Left renal pelvis (tissue), 4 donors: ENCODE measurements at places on chromosomes 7 and 10.

GRCh38 chr7:69935107-69935506 lies 336.8 kb downstream of the AUTS2 start:
- DNase-seq = no peak

- DNase-seq = no peak
These were observed 103.6 kb downstream of the ELMO1 start for GRCh38 chr7:37344886-37345579.

DNA sequence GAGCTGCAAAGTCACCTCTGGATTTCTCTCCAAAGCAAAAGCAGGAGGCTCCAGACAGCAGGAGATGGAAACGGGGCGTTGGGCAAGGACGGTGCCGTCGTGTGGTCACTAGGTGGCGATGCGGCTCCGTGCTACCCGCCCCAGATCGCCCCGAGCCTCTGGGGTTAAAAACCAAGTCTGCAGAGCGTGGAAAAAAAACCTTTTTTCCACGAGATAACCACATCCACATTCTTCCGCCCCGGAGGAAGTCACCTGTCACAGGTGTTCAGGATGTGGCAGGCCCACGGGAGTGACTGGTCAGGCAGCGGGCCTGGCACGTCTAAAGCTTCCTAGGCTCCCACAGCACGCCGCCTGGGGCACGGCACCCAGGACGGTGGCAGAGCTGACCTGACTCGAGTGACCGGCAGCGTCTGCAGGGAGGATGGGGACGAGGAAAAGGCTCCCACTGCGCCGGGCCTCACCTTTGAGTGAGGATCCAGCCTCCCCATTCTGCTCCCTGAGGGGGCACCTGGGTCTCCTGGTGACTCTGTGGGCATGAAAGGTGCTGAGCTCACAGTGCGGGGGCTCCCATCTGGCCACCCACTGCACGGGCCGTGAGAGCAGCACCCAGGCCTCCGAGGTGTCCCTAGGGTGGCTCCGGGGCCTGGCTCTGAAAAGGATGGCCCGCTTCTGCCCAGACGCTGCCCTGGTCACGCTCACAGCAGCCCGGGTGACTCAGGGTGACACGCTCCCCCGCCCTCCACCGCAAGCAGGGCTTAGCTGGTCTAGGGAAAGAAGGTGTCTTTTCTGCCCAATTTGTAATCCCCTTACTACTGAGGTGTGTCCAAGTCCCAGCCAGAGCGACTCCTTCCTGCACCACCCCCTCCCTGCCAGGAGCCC lies 71.3 kb upstream of the TNRC18 start:
- no peak for DNase-seq

DNA sequence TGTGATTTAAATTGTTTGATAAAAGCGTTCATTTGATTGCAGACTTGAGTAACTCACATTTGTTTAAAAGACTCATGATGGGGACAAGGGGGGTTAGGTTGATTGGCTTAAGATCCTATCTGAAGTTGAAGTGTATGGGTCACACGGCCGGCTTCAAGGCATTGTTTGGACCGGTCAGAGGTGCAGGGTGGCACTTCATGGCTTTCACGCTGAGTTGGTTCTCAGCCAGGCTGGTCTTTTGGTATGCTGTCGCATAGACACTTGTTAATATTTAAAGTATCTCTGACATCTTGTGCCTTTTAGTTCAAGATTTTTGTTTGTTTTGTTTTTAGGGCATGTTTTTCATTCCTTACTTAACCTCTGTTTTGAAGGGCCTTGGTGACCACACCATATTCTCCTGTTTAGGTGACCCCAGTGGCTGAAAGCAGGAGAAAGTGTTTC lies 58.1 kb downstream of the CCNY start:
- no peak for DNase-seq

DNA sequence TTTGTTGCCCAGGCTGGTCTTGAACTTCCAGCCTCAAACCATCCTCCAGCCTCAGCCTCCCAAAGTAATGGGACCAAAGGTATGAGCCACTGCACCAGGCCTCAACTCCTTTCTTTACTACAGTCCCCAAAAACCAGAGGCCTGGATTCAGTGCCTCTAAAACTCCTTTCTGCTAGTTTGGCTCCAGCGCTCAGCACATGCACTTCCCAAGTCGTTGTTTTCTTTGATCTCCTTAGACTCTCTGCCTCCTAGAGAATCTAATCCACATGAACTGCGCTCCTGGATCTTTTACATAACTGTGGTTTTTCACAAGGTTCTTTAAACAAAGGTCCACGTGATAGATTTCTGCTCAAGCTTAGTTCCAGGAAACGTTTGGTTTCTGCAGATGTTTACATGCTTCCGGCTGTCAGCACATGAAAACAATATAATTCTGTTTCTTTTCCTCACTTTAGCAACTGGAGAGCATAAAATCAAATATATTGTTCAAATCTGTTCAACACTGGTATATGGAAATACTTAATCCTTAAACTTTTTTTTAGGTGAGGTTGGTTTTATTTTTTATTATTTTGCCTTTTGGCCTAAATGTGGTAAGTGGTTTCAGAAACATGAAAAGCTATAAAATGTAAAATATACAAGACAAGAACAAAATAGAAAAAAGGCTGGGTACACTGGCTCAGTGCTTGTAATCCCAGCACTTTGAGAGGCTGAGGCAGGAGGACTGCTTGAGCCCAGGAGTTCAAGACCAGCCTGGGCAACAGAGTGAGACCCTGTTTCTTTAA lies 270.5 kb upstream of the MKLN1 start:
- DNase-seq = no peak

DNA sequence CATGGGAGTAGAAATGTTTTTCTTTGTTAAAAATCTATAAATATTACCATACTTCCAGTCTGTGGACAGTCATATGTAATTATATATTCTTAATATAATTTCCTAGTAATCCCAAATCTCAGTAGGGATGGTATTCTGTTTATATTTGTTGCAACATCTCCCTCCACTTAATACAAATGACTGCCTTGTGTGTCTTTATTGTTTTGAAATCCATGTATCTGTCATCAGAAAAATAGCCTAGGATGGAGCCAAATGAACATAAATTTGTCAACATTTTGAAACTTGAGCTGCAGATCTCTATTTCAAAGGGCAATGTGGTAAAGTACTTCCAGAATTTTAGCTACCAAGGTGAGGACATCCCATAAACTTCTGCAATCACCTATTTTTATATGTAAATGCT lies 290.7 kb downstream of the TSPAN12 start:
- no peak for DNase-seq

GRCh38 chr7:50661345-50662040 lies 96.3 kb upstream of the DDC start:
- no peak for DNase-seq

DNA sequence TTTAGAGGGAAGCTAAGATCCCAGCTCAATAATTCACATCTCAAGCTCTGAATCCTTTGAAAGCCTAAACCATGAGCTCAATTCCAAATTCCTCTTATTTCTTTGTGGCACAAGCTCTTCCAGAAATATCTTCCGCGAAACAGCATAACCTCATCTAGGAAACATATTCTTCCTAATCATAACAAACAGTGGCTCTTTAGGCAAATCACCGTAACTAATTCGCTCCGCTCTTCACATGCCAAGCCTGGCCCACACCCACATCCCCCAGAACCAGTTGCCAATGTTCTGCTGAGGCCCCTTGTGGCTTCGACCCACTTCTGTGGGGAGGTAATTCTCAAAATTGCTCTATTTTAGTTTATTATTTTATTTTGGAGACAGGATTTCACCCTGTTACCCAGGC lies 19.2 kb downstream of the GAD2 start:
- DNase-seq = no peak

DNA sequence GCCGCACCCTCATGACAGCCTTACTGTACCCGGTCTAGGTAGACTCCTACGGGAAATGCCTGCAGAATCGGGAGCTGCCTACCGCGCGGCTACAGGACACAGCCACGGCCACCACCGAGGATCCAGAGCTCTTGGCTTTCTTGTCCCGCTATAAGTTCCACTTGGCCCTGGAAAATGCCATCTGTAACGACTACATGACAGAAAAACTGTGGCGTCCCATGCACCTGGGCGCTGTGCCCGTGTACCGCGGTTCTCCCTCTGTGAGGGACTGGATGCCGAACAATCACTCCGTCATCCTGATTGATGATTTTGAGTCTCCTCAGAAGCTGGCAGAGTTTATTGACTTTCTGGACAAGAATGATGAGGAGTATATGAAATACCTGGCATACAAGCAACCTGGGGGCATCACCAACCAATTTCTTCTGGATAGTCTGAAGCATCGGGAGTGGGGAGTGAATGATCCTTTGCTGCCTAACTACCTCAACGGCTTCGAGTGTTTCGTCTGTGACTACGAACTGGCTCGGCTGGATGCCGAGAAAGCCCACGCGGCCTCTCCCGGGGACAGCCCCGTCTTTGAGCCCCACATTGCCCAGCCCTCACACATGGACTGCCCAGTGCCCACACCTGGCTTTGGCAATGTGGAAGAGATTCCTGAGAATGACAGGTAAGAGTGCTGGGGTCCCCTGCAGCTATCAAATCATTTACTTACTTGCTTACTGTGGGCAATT lies 8.5 kb upstream of the CHCHD1 start:
- DNase-seq = no peak

DNA sequence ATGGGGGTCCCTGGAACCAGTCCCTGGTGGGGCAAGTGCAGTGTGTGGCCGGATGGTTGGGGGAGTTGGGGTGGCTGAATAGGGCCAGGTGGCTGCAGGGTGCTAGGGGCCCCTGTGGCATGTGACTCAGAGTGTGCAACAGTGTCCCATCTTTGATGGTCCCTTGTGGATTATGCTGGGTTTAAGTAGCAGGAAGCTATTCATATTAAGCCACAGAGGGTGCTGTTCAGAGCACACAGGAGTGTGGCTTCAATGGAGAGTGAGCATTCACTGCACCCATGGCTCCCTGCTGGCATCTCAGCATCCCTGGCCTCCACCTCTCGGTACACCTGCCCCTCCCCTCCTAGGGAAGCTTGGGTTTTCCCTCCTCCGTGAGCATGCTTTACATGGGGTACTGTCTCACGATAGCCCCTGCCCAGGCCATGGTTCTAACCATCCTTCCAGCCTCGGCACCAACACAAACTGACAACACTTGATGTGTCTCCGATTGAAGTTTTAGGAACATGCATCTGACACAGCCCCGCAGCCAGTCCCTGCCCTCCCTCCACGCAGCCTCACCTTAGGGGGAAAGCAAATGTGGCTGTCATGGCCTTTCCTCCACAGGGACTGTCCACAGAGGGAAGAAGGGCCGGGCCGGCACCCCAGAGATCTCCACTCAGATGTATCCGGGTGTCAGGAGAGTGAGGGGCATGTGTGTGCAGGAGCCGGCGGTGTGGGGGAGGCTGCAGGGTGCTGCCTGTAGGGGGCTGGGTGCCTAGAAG lies 30.4 kb upstream of the PPIF start:
- no peak for DNase-seq

DNA sequence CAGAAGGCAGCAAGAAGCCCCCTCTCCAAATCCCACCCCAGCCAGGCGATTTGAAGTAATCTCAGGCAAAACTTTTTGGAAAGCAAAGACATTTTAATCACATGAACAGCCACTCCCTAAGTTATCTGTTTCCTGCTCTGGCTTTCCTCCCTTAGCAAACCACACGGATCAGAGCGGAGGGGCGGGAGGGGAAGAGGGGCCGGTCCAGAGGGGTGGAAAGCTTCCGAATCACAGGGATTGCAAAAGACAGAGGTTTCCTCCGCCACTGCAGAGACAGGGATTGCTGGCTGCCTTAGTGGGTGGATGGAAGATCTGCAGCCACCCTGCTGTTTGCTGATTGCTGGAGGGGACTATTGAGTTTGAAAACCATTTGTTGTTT lies 41.2 kb downstream of the ZCCHC24 start:
- no peak for DNase-seq

DNA sequence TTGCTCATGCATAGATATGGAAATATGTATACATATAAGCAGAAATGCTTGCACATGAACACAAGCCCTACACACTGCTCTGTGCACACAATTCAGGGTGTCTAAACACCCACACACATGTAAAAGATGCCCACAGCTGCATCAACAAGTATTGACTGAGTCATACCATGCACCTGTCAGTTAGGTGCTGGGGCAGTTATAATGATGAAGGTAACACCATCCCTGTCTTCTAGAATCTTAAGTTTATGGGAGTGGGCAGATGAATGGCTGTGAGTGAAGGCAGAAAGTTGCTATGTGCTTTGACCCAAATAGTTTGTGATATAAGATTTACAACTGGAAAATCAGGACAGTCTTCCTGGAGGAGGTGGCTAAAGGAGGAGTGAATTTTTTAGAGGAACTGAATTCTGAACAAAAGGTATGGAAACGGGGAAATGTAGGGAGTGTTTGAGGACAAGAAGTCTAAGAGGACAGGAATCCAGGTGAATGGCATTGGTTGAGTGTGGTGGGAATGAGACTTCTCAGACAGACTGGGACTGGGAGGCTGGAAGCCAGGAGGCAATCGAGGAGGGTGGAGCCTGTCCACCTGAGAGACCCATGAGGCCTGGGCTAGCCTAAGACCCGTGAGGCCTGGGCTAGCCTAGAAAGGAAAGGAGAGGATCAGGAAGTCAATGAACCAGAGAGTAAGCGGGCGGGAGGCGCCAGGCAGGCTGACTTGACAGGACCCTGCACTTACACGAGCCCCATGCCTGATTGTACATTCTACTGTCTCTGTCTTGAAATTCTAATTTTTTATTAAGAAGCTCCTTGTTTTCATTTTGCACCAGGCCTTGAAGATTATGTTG lies 20.7 kb downstream of the POLL start:
- DNase-seq = no peak

GRCh38 chr7:41817386-41817785 lies 114.5 kb upstream of the INHBA start:
- DNase-seq = no peak

GRCh38 chr10:70562036-70562755 lies 40.3 kb downstream of the PRF1 start:
- no peak for DNase-seq

GRCh38 chr7:122269241-122269640 lies 35.3 kb downstream of the FEZF1 start:
- DNase-seq = no peak

- DNase-seq = no peak
These were observed 61.0 kb downstream of the DIP2C start for GRCh38 chr10:628386-629045.

GRCh38 chr10:97903128-97904017 lies 53.7 kb downstream of the GOLGA7B start:
- DNase-seq = no peak

- no peak for DNase-seq
These were observed 454.3 kb downstream of the PLXNA4 start for GRCh38 chr7:132121987-132122386.

- no peak for DNase-seq
These were observed 61.6 kb upstream of the UNC5B start for GRCh38 chr10:71150796-71151195.
